Natural killer cell (primary cell): ENCODE measurements at places on chromosomes 6 and 20.

DNA sequence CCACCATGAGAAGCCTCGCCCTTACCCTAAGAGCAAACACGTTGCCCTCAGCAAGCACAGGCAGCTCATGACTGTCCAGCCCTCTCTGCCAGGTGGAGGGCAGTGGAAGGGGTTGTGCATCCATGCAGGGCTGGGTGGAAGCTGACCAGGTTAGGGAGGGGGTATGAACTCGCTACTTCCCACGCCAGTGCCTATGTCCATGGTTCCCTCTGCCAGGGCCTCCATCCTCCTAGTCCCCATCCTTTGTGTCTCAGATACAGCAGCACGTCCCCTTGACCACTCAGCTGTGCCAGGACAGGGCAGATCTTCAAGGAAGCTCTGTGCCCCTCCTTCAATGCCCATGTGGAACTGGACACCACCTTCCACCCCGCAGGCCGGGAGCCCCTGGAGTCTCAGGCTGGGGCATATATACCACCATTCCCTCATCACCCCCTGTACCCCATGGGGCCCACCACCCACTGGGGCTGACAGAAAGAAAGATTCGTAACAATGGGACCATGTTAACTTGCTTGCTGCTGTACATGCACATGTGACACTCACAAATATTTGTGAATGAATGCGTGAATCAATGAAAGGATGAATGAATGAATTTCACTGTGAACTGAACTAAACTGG is 90.7 kb downstream of the ANKRD60 start:
- H3K36me3 ChIP-seq: no peaks in the 10 kb centered on the region
- DNase-seq: no peak
- H3K27ac ChIP-seq: no peak overlapping the region
- no peak overlapping the region for H3K4me3 ChIP-seq

- H3K27ac ChIP-seq: no peak overlapping the region
- no peaks in the 10 kb centered on the region for H3K36me3 ChIP-seq
- DNase-seq: no peak
- H3K4me3 ChIP-seq: no peak overlapping the region
- H3K27me3 ChIP-seq: no peaks in the 10 kb centered on the region
Observed at GRCh38 chr6:99189823-99190721, 159.4 kb downstream of the FAXC start.

GRCh38 chr6:115629415-115629814 is 431.3 kb downstream of the FRK start:
- H3K36me3 ChIP-seq: no peaks in the 10 kb centered on the region
- no peaks in the 10 kb centered on the region for H3K4me1 ChIP-seq
- H3K27ac ChIP-seq: no peak overlapping the region
- no peaks in the 10 kb centered on the region for H3K27me3 ChIP-seq

DNA sequence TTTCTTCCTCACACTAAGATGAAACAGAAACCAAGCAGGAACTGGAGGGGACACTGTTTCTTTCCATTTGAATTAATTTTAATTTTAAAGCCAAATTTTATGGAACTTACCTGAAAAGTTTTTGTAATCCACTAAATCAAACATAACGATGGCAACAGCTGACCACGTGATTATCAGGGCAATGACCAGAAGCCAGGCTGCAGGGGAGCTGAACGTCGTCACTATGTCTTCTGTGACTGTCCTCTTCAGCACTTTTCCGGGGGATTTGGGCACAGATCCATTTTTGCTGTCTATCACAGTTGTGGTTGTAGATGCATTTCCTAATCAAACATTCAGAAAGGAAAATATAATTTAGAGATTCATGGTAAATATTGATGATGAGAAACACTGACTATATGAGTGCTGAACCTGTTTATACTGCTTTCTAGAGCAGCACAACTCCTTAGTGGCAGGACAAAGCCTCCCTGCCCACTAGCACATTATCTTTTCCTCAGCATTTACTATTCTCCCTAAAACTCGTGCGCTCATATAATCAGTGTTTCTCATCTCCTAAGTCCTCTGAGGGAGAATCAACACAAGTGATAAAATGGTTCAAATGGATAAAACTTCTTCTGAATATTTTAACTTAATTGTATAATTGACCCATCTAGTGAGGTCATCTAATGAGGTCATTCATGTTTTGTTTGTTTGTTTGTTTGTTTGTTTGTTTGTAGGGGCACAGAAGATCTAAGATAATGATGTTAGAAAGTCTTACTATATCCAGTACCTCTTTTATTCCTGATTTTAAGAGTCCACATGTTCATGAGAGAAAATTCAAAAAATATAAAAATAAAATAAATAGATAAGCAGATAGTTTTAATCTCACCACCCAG is 65.7 kb downstream of the TRDN start:
- no peak for DNase-seq
- no peaks in the 10 kb centered on the region for H3K4me1 ChIP-seq
- no peaks in the 10 kb centered on the region for H3K36me3 ChIP-seq
- no peaks in the 10 kb centered on the region for H3K27me3 ChIP-seq
- H3K4me3 ChIP-seq: no peak overlapping the region

GRCh38 chr6:149170564-149171452 is 146.7 kb upstream of the TAB2 start:
- no peak for DNase-seq
- no peak overlapping the region for H3K27ac ChIP-seq
- peaks cover 11% of the 10 kb centered on the region for H3K4me1 ChIP-seq
- H3K27me3 ChIP-seq: peaks cover 2% of the 10 kb centered on the region
- no peak overlapping the region for H3K4me3 ChIP-seq

- DNase-seq: peak; percentile 9
Observed at GRCh38 chr6:85756982-85757381, 114.3 kb upstream of the SYNCRIP start.

GRCh38 chr6:46894433-46894832 is 27.3 kb downstream of the ADGRF5 start:
- no peak overlapping the region for H3K27ac ChIP-seq
- no peak overlapping the region for H3K4me3 ChIP-seq
- H3K4me1 ChIP-seq: no peaks in the 10 kb centered on the region
- DNase-seq: no peak
- H3K36me3 ChIP-seq: no peaks in the 10 kb centered on the region

DNA sequence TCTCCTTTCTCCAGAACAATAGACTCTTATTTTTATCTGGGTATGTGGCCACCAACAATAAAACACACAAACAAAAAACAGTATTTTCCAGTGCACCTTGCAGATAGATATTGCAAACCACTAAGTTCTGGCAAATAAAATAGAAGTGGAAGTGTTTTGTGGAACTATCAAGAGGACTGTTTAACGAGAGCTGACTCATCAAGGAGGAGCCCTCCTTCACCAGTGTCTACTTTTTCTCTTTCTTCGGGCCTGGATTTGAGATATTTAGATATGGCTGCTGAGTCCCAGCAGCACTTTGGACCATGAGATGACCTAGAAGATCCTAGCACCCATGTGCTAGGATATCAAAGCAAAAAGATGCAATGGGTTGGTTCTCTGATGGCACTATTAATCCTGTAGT is 154.7 kb downstream of the AIG1 start:
- no peaks in the 10 kb centered on the region for H3K4me1 ChIP-seq
- DNase-seq: no peak
- no peak overlapping the region for H3K4me3 ChIP-seq
- no peak overlapping the region for H3K27ac ChIP-seq
- no peaks in the 10 kb centered on the region for H3K27me3 ChIP-seq

GRCh38 chr20:33015114-33015484 is 7.6 kb downstream of the BPIFB2 start:
- H3K27ac ChIP-seq: no peak overlapping the region
- no peak for DNase-seq
- H3K4me1 ChIP-seq: no peaks in the 10 kb centered on the region

- H3K4me3 ChIP-seq: no peak overlapping the region
- H3K27me3 ChIP-seq: no peaks in the 10 kb centered on the region
- no peak overlapping the region for H3K27ac ChIP-seq
- H3K36me3 ChIP-seq: no peaks in the 10 kb centered on the region
- no peak for DNase-seq
Observed at GRCh38 chr6:52976591-52977035, 18.5 kb downstream of the GSTA4 start.

DNA sequence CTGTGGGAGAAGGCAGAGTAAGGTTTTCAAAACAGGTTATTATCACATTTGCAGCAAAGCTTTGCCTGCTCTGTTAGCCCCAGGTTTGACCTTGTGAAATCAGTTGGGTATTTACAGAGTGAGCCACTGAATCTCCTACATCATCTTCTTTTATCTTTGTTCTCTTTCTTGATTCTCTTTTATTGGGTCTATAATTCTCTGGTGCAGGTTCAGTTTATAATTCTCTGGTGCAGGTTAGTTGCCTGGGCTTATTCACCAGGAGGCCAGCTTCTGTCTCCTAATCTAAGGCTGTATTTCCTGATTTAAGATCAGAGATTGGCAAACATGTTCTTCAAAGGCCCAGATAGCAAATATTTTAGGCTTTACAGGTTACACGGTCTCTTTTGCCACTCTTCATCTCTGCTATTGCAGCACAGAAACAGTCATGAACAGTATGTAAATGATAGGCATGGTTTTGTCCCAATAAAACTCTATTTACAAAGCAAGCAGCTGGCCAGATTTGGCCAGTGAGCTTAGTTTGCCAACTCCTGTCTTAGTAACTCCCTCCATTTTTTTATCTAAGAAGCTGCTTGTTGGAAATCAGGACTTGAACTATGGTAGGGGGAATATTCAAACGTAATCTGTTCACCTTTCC is 205.0 kb upstream of the RIMS1 start:
- H3K27me3 ChIP-seq: no peaks in the 10 kb centered on the region
- no peaks in the 10 kb centered on the region for H3K4me1 ChIP-seq
- no peaks in the 10 kb centered on the region for H3K36me3 ChIP-seq
- DNase-seq: no peak
- H3K27ac ChIP-seq: no peak overlapping the region

DNA sequence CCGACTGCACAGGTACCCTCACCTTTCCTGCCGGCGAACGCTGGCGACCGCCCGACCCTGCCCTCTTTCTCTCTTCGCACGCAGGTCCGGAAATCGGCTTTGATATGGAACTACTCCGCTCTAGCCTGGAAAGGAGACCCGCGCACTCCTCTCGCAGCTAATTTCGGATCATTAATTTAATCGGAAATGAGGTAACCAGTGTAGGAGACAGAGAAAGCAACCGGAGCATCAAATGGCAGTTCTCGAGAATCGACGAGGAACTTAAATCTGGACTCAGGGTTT is 949 bp upstream of the ATXN1 start:
- H3K27me3 ChIP-seq: no peaks in the 10 kb centered on the region
- H3K36me3 ChIP-seq: no peaks in the 10 kb centered on the region

GRCh38 chr20:24892522-24892921 is 56.5 kb upstream of the CST7 start:
- H3K27me3 ChIP-seq: no peaks in the 10 kb centered on the region
- no peak for DNase-seq
- no peak overlapping the region for H3K4me3 ChIP-seq
- H3K27ac ChIP-seq: no peak overlapping the region
- no peaks in the 10 kb centered on the region for H3K36me3 ChIP-seq

- no peak overlapping the region for H3K27ac ChIP-seq
- no peaks in the 10 kb centered on the region for H3K4me1 ChIP-seq
- no peak for DNase-seq
- no peak overlapping the region for H3K4me3 ChIP-seq
- no peaks in the 10 kb centered on the region for H3K27me3 ChIP-seq
- no peaks in the 10 kb centered on the region for H3K36me3 ChIP-seq
Observed at GRCh38 chr6:705047-705446, 12.1 kb upstream of the EXOC2 start.

DNA sequence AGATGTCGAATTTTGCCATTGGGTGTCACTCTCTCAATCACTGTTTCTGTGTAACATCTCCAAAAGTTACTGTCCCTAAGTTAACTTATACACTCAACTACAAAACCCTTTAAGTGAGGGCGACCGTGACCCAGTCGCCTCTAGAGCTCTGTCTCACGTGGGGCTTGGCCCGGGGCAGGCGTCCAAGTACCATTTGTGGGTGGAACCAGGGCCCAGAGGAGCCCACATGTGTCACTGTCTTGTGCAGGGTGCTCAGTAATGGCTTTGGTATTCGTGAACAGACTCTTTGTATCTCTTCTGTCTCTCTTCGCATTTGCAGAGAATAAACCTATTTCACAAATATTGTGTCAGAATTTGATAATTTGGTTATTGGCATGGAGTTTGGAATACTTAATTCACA is 109.9 kb upstream of the THBS2 start:
- H3K36me3 ChIP-seq: no peaks in the 10 kb centered on the region
- no peak overlapping the region for H3K27ac ChIP-seq
- DNase-seq: no peak
- H3K4me1 ChIP-seq: no peaks in the 10 kb centered on the region
- no peaks in the 10 kb centered on the region for H3K27me3 ChIP-seq

- peaks cover 28% of the 10 kb centered on the region for H3K27me3 ChIP-seq
- H3K27ac ChIP-seq: no peak overlapping the region
- no peak overlapping the region for H3K4me3 ChIP-seq
- H3K4me1 ChIP-seq: peaks cover 33% of the 10 kb centered on the region
- no peak for DNase-seq
- H3K36me3 ChIP-seq: peaks cover 16% of the 10 kb centered on the region
Observed at GRCh38 chr6:170286246-170286933, 4.5 kb downstream of the DLL1 start.

DNA sequence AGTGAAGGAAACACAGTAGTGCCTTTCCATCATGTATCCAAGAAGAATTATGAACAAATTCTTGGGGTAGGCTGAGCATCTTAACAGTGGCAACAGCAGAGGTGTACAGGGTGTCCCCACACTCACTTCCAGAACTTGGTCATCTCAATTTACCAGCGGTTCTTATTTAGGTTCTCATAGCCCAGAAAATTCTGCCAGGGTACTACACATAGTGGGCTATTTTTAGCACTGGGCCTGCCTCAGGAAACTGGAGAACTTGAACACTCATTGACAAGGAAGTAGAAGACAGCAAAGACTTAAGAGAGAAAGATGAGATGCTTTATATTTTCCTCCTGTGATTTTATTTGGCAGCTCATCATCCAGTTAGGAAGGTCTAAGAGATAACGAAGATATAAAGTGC is 71.8 kb upstream of the PHIP start:
- H3K36me3 ChIP-seq: no peaks in the 10 kb centered on the region
- no peaks in the 10 kb centered on the region for H3K4me1 ChIP-seq
- no peak for DNase-seq
- H3K4me3 ChIP-seq: no peak overlapping the region
